Fibroblast of skin of right biceps (primary cell): ENCODE measurements at places on chromosomes 6 and 20.

DNA sequence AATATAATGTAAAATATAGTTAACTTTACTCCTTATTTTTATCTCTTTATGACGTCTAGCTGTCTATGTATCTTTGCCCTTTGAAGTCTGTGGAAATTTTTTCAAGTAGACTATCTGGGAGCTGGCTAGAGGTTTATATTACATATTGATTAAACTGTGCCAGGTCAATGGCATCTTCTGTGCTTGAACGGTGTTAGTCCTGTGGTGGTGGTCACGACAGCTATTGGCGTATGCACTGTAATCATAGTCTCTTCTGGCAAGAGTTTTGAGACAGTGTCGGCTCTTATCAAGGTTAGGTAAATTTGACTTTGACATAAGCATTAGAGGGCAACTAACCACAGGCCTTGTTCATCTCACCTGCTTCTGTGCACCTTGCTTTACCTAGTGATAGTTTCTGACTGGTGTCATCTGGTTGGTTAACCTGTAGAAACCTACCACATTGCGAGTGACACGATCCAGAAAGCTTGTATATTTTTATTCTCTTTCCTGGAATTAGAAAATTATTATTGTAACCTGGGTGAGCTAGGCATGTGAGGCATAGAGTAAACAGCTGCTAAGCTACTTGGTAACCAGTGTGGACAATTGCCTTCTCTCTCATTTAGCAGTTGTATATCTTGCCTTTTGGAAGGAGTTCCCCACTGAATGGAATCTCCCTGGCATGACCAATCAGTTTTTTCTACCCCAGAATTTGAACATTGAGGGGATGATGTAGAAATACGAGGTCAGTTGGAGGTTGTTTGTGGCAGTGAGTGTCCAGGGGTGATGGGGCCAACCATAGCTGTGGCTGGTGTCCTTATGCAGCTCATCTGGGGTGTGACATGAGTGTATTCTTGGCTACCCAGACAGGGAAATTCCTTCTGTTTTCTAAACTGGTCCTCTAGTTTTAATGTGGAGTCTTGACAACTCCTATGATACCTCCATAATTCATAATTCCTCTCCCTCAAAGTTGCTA lies 45.9 kb downstream of the SH3BGRL2 start:
- no peak for DNase-seq

DNA sequence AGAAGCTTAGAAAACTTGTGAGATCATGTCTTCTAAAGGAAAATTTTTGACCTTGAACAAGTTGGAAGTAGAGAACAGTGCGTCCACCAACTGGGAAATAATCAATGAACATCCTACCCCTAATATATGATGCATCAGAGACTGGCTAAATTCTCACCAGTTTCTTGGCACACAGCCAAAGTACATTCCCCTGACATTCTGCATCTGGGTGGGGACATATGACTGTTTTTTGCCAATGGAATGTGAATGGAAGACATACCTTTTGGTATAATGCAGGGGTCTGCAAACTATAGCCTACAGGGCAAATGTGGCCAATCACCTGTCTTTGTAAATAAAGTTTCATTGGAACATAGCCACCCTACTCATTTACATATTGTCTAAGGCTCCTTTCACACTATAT lies 84.7 kb downstream of the HAO1 start:
- peak; percentile 16 for DNase-seq

DNA sequence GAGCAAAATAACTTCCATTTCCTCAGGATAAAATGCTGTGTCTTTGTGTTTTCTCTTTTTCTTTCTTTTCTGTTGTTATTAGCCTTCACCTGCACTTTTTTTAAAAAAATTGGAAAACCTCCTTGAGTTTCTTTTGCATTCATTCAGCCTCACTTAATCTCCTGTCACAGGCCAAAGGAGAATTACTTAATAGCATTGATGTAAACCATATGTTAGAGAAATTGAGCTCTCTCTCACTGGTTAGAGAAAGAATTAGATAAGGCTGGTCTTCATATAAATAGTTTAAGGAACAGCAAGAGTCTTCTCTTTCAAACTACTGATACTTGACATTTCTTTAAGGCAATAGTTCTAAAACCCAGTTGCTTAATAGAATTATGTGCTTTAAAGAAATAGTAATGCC lies 564.2 kb downstream of the TFAP2B start:
- DNase-seq = no peak

GRCh38 chr6:5960456-5960855 lies 46.3 kb downstream of the NRN1 start:
- no peak for DNase-seq

GRCh38 chr6:117237561-117237960 lies 27.8 kb upstream of the VGLL2 start:
- peak; percentile 3 for DNase-seq

DNA sequence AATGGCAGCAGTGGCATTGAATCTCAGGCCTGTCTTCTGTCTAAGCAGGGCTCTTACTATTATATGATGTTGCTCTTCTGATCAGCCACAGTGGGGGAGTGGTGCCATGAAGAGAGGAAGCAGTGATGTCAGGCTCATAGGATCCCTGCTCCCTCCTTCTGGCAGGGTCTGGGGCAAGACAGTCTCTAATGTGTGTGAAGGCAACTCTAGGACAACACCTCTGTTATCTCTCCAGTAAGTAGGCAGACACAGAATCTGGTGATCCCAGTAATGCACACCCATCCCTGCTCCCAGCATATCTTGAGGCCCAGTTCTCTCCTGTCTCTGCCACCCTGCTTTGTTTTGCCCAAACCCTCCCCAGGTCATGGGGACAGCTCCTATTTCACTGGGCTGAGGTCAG lies 8.8 kb downstream of the C20orf202 start:
- DNase-seq = no peak

GRCh38 chr20:16612706-16613105 lies 39.5 kb upstream of the KIF16B start:
- no peak for DNase-seq

GRCh38 chr6:166671434-166672081 lies 44.5 kb upstream of the RPS6KA2 start:
- DNase-seq = no peak

GRCh38 chr6:38133932-38134703 lies 314.6 kb downstream of the ZFAND3 start:
- no peak for DNase-seq

- no peak for DNase-seq
These were observed 11.6 kb upstream of the ASCC3 start for GRCh38 chr6:100892693-100893092.

DNA sequence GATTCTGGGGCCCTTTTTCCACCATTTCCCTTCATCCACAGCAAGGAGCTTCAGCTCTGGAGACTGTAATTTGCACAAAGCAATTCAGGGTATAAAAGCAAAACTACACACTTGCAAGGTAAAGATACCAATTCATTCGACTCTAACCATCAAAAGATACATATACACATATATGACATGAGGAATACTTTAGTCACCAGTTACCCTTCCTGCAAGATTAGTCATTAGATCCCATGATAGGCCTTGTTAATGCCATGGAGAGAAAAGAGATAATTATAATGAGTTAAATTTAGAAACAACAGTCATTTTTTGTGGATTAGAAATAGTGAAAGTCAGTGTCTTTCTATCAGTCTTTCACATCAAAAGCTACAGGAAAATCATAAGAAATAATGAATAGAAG lies 204.2 kb downstream of the KCNQ5 start:
- DNase-seq = peak; percentile 85

DNA sequence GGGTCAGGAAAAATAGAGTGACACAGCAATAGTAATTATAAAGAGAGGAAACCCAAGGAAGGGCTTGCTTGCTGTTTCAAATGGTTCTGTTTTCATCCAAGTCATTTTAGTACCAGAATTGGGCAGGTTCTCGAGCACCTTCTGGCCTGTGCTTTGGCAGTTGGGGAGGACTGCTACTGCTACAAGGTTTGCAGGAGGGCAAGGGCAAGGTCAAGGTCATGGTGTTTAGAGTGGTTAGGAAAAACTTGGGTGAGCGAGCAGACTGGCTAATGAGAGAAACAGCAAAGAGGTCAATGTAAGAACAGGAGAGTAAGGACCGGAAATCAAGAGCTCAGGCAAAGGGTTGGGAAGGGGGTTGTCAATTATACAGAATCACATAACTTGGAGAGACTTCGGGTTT lies 164.5 kb downstream of the CDK19 start:
- DNase-seq = no peak

DNA sequence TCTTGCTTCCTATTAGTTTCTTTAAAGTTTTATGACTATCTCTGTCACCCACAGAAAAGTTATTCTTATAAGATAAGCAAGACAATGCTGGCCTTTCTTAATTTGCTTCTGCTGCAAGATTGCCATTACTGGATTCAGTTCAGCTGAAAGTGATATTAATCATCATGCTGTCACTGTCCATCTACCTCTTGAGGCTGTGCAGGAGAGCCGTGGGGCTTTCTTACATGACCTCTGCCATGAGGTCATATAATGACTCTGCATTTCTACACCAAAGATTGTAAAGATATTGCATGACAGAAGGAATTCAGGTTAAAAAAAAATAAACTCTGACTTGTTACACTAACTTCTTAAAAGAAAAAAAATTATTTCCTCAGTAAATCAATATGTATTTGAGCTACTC lies 106.9 kb downstream of the TRDN start:
- no peak for DNase-seq

DNA sequence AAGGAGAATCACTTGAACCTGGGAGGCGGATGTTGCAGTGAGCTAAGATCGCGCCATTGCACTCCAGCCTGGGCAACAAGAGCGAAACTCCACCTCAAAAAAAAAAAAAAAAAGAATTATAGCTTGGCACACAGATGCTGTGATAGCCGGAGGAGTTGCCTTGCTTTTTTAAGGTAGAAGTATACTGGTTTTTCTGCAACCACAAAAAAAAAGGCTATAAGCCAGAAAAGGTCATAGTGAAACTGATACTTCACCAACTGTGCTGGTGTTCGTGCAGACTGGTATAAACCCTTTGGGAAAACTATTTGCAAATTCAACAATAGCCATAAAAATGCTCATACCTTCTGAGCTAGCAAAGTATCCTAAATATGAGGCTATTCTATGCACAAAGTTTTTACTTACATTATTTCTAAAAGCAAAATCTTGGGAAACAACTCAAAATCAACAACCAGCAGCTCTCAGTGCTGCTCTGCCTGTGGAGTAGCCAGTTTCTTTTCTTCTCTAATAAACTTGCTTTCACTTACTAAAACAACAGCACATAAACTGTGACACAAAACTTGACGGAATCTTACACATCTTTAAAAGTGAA lies 44.0 kb downstream of the B4GALT5 start:
- DNase-seq = no peak

DNA sequence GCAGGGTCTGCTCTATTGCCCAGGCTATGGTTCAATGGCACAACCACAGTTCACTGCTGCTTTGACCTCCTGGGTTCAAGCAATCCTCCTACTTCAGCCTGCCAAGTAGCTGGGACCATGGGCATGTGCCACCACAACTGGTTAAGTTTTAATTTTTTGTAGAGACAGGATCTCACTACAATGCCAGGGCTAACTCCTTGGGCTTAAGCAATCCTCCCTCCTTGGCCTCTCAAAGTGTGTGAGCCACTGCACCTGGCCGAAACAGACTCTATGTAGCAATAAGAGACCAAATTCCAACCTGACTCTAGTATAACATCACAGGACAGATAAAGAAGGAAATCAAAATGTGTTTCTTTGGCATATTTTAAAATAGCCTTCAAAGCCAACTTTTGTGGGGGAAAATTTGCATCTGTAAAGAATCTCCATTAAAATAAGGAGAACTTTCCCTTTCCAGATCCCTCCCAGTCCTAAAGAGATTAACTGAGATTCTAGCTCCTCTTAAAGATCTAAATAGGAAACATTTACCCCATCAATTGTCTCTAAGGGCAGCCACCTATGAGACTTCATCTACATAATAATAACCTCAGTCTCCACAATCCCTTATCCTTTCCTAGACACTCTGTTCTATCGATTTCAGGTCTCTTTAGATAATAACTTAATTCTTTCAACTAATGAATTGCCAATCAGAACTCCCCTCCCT lies 94.7 kb upstream of the PLCB4 start:
- no peak for DNase-seq

DNA sequence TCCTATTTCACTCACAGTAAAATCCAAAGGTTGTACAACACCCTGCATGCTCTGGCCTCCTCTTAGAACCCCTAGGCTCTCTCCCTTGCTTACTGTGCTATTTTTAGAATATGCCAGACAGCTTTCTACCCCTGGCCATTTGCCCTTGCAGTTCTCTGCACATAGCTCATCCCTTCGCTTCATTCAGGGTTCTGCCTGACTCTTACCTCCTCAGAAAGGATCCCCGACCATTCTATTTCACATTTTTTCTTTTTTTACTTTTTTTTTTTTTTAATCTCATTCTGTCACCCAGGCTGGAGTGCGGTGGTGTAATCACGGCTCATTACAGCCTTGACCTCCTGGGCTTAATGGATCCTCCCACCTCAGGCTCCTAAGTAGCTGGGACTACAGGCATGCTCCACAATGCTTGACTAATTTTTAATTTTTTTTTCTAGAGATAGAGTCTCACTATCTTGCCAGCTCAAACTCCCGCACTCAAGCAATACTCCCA lies 33.6 kb downstream of the COMMD7 start:
- no peak for DNase-seq

- DNase-seq = no peak
These were observed 328.1 kb downstream of the HACE1 start for GRCh38 chr6:104531646-104532045.

GRCh38 chr6:3117912-3118352 lies 579 bp upstream of the BPHL start:
- DNase-seq = no peak

DNA sequence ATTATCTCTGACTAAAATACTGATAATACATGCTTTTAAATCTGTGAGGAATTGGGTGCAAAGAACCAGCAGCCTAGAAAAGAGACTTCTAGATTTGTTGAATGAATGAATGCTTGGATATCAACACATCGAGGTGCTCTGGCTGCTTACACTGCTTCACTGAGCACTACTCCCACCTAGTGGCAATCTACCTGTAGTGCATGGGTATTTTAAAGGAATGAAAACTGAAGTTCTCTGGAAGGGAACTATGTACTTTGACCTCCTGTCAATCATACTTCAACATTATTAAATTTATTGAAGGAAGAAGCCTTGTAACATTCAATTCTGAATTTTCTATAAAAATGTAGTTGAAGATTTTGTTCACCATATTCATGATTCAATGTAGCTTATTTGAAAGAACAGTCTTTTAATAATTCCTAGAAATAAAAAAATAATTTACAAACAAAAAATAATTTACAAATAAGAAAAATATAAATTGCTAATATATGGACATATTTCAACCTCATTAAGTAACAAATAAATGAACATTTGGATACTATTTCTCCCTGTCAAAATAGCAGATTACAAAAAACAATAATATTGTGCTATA lies 111.2 kb upstream of the MMS22L start:
- DNase-seq = peak; percentile 48

- no peak for DNase-seq
These were observed 116.2 kb upstream of the JAG1 start for GRCh38 chr20:10790013-10790412.
